ENCODE measurements at places on chromosomes 2 and 18.

- H3K4me1 ChIP-seq, result peaks cover 13% of the 10 kb centered on the region
- H3K4me3 ChIP-seq, result no peak overlapping the region
- H3K27ac ChIP-seq, result no peak overlapping the region
- DNase-seq, result no peak
- H3K36me3 ChIP-seq, result no peaks in the 10 kb centered on the region
These were observed 20.5 kb downstream of the THAP4 start for GRCh38 chr2:241616168-241617125.

DNA sequence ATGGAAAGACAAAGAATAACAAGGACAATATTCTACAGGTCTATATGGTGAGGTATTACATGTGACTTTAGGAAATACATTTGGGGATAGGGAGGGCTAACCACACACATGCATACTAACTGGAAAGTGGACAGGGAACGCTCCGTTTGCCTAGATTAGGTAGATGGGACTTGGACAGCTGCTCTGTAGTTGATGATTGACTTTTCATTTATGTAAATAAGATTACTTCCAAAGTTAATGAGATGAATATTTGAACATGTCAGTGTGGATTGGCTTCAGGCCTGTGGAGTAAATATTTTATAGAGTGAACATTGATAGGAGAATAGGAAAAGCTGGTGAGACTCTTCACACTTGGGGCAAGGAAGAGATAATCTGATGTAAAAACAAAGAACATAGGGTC is 142.0 kb downstream of the NCK2 start:
- H3K36me3 ChIP-seq, result peaks cover 9% of the 10 kb centered on the region
- peaks cover 78% of the 10 kb centered on the region for H3K4me1 ChIP-seq
- no peak for DNase-seq

- H3K4me3 ChIP-seq, result no peak overlapping the region
- H3K27ac ChIP-seq, result no peak overlapping the region
- H3K4me1 ChIP-seq, result no peaks in the 10 kb centered on the region
- no peaks in the 10 kb centered on the region for H3K36me3 ChIP-seq
- DNase-seq, result no peak
These were observed 10.8 kb downstream of the IL1RL1 start for GRCh38 chr2:102321941-102322719.

DNA sequence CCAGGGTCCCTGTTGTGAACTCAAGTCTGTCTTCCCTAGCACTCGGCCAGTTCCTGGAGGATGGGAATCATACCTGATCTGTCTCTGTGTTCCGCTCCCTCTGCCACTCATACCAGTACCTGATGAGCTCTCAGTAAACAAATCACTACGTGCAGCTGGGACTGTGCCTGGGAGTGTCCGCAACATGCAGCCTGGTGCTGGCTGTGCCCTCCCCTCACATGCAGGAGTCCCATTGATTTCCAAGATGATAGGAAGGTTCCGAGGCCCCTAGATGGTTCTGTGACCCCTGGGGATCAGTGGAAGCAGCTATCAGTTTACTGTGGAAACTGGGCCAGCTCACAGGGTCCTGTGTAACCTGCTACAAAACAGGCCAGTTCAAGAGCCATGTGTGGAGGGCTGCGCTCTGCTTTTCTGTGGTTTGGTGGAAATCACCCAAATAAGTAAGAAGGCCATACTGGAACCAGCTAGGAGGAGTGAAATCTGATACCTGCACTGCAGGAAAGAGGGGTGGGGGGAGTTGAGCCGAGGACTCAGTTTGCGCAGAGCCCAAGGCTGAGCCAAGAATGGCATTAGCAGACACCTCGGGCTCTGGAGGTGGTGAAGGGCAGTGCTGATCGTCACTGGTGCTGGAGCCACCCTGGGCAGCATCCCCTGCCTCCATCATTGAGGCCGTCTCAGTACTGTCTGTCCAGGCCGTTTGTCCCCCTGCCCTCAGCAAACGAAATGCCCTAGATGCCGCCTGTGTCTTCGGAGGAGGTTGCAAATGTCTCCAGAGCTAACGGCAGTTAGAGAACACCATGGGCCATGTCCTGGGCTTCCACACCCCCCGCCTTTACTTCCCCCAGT is 93.3 kb downstream of the KLHL29 start:
- no peak overlapping the region for H3K27ac ChIP-seq
- no peak overlapping the region for H3K4me3 ChIP-seq
- no peaks in the 10 kb centered on the region for H3K36me3 ChIP-seq
- no peak for DNase-seq

- H3K27ac ChIP-seq, result no peak overlapping the region
- no peaks in the 10 kb centered on the region for H3K4me1 ChIP-seq
- H3K4me3 ChIP-seq, result no peak overlapping the region
- H3K27me3 ChIP-seq, result no peaks in the 10 kb centered on the region
- no peak for DNase-seq
These were observed 179.7 kb upstream of the SH3BP4 start for GRCh38 chr2:234771980-234772732.

- no peak for DNase-seq
- no peak overlapping the region for H3K27ac ChIP-seq
- H3K36me3 ChIP-seq, result no peaks in the 10 kb centered on the region
- peaks cover 18% of the 10 kb centered on the region for H3K4me1 ChIP-seq
- no peak overlapping the region for H3K4me3 ChIP-seq
These were observed 144.4 kb upstream of the ITGA6 start for GRCh38 chr2:172282944-172283343.
